ENCODE measurements at places on chromosomes 3 and 15.

- DNase-seq: no peak
Measured at GRCh38 chr3:23094890-23095462, 108.2 kb upstream of the UBE2E2 start.

DNA sequence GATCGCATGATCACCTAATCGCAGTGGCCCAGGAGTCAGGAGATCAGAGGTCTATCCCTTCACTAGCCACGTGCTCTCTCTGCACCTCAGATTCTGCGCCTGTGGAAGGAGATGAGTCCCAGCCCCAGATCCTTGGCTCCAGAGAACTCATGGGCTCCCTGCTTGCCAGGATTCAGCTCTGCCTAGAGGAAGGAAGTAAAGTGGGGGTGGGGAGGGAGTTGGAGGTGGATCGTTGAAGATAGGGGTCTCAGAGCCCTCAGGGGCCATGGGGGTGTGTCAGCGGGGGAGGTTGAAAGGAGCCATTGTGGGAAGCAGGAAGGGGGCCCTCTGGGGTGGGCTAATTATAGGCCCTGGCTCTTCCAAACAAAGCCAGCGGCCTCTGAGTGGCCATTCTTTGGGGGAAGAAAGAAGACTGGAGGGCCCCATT lies 11.3 kb upstream of the STRA6 start:
- DNase-seq: no peak

GRCh38 chr15:96132126-96132525 lies 198.4 kb upstream of the NR2F2 start:
- DNase-seq: no peak

DNA sequence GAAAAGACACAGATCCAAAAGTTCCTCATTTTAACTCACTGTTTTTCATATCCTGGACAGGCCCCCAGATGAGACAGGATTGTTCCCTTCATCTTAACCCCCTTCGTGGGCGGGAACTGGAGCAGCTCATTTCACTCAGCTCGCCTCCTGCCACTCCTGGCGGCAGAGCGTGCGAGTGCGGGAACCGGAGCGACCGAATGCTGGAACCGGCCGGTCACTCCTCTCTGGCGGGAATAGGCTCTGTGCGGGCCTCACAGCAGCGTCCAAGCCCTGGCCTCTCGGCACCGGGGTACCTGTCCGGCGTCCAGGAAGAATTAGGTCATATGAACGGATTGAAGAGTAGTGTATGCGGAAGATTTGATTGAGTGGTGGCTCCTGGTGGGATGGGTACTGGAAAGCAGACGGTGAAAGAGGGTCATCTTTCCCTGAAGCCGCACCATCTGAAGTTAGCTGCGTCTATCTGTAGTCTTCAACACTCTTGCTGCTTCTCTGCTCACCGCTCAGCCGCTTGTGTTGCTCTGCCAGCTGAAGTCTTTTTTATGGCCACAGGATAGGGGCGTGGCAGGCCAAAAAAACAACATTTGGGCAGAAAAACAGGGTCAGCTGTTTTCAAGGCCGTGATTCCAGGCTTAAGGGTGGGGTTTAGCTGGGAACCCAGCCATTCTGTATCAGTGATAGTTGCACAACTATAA lies 42.3 kb upstream of the FXR1 start:
- no peak for DNase-seq

- no peak for DNase-seq
Measured at GRCh38 chr3:52218026-52218425, 7.4 kb downstream of the TLR9 start.

- no peak for DNase-seq
Measured at GRCh38 chr3:25453619-25454004, 25.5 kb downstream of the RARB start.

All from CD4-positive, alpha-beta T cell treated with Interleukin-15 for 4 hours (primary cell).